Left ventricle myocardium superior (tissue), 1 donor: ENCODE measurements at places on chromosomes 5 and 9. TPM values are rescaled to one million over a fixed set of nuclear protein-coding genes. Genes with fewer than 3 reads are reported as not detected.

Gene TTLL11
- 5.8 TPM for total RNA-seq

Gene INSYN2B
- 0.50 TPM for total RNA-seq

Gene IER5L
- 3.5 TPM for total RNA-seq

Gene PCDHB3
- 0.99 TPM for total RNA-seq

DNA sequence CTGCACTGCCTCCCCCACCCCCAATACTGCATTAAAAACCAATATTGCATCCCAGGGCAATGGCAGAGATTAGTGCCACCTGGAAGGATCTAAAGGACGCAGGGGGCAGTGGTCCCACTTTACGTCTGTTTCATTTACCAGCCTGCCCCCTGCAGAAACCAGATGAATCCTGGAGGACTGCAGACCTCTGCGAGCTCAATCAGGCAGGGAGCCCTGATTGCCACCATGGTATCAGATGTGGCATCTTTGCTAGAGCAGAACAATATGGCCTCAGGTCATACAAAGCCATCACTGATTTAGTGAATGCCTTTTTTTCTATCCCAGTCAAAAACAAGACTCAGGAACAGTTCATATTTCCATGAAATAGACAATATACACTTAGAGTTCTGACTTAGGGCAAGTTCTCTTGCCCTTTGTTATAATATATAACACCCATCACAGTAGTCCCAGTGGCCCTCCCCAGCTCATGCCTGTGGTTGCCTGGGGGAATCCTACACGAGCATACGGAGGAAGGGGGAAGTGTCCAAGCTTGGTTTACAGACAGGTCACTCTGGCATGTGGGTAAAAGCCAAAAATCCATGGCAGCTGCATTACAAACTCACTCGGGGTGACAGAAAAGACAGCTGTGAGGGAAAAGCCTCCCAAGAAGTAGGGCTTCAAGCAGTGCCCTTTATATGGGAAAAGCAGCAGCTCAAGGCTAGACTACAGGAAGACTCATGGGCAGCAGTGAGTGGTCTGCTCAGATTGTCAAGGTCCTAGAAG, 85.1 kb downstream of the MED27 start:
- no peak for DNase-seq

DNA sequence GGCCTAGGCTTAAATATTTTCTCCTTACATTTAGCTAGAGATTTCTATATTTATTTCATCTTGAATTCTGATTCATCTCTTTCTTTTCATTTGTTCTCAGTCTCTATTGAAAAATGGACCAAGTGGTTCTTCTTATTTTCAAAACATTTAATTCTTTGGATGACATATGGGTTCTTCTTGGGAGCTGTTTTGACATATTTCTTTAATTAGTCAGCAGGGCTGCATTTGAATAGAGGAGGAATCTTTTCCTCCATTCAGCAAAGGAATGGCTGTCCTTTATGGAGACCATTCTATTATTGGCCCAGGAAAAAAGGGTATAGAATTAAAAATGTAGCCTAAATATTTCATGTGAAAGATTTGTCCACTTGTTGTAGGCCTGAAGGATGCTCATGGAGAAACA, 109.9 kb downstream of the RPS23 start:
- DNase-seq = no peak

DNA sequence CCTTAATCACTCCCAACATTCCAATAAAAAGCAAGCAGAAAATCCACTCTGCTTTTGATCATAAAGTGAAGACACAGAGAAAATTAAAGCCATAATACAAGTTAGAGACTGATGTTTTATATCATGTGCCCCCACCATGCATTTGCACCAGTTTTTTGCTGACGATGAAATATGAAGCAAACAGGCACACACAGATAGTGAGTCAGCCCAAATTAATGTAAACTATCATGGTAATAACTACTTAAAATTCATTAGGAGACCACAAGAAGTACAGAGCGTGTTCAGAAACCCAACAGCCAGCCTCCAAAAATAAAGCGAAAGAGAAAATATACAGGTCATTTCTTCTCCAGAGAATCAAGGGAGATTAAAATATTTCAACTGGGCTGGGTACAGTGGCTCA, 46.4 kb upstream of the KDM4C start:
- no peak for DNase-seq

GRCh38 chr9:113562653-113563381, 99.3 kb downstream of the RGS3 start:
- DNase-seq = no peak

DNA sequence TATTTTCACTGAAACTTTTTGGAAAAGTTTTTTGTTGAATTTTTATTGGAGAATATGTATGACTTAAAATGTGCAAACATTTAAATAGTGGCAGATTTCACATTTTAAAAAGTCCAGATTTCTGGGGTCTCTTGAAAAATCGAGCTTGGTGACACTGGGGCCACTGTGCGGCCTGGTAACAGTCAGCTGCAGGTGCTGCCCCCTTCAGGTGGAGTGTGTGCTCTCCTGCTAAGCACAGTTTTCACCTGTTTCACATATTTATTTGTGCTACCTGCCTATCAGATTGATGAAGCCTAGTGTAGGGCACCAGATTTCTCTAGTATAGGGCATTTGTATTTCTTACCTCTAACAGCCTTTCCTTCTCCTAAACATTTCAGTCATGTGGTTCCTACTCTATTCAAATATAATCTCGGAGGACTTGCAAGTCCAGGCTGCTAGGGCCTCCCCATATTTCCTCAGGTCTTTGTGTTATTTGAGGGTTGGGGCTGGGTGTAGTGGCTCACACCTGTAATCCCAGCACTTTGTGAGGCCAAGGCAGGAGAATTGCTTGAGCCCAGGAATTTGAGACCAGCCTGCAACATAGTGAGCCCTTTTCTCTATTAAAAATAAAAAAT, 95.8 kb upstream of the KLF9 start:
- DNase-seq = peak; percentile 63

GRCh38 chr9:118674942-118675341, 694.3 kb downstream of the BRINP1 start:
- no peak for DNase-seq

DNA sequence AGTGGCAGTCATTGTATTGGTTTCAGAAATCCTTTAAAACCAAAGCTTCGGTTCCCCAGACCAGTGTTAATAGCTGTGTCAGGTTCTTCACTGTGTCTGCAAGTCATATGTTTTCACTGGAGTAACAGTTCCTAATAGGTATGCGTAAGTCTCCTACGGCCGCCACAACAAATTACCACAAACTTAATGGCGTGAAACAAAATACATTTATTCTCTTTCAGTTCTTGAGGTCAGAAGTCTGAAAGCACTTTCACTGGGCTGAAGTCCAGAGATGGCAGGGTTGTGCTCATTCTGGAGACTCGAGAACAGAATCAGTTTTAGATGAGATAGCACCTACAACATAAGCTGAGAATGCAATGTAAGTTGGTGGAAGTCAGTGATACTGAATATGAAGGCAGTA, 556.2 kb downstream of the TLE4 start:
- DNase-seq = no peak
